ENCODE measurements at places on chromosomes 2 and 18.

- DNase-seq, result no peak
Observed at GRCh38 chr2:215358891-215359575, 47.2 kb downstream of the ATIC start.

DNA sequence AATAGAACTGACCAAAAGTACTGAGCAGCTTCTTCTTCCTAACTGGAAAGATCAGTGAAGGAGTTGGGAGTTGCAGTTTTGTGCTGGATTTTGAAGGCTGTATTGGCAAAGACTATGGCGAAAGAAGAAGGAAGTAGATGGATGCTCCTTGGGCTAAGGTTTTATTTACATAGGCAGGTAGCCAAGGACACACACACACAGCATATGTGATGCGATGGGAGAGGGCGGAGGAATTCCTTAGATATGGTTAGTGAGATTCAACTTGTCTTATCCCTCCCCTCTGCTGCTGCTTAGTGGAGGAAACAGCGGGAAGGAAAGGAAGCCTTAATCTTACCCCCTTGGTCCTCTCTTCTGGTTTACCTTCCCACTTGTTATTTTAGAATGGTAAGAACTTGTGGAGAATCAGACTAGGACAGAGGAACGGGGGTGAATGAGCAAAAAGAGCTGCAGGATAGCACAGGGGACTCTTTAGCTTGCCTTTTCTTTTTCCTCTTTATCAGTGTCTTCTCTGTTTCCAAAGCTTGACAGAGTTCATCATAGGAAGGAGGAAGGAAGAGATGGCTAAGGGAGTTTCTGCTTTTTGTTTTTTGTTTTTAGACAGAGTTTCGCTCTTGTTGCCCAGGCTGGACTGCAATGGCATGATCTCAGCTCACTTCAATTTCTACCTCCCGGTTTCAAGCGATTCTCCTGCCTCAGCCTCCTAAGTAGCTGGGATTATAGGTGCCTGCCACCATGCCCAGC is 87.9 kb downstream of the OSBPL6 start:
- DNase-seq, result peak; percentile 54

GRCh38 chr2:46569061-46569560 is 89.7 kb downstream of the TMEM247 start:
- DNase-seq, result peak; percentile 90

GRCh38 chr2:232275670-232276069 is 102.9 kb upstream of the ALPP start:
- DNase-seq, result no peak

DNA sequence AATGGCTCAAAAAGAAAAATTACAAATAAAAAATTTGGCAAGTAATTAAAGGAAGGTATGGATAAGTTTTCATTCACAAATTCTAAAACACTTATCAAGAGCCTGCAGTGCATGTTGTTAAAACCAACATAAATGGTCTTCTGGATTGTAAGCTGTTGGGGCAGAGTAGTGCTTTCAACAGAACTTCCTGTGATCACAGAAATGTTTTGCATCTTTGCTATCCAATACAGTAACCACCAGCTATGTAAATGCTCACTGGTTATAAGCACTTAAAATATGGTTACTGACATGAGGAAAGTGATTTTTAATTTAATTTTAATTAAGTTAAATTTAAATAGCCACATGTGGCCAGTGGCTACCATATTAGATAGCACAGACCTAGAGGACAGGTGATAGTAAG is 133.1 kb downstream of the NBAS start:
- DNase-seq, result no peak

DNA sequence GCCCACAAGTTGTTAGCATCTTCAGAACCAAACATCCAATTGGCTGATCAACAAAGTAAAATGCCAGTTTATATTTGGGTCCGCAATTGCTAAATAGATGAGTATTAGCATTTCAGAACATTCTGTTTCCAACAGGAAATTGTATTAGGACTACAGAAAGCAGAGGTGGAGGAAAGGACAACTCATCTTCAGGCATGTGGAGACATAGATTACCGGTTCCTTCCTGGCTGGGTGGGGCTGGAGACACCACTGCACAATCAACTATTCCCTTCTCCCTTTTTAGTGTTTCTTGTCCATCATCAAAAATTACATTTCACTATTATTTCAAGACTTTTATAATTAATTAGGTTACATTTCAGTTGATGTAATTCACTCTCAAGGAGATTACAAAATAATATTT is 83.8 kb downstream of the ADAM23 start:
- DNase-seq, result no peak

GRCh38 chr2:100809506-100809905 is 10.4 kb upstream of the NPAS2 start:
- no peak for DNase-seq

DNA sequence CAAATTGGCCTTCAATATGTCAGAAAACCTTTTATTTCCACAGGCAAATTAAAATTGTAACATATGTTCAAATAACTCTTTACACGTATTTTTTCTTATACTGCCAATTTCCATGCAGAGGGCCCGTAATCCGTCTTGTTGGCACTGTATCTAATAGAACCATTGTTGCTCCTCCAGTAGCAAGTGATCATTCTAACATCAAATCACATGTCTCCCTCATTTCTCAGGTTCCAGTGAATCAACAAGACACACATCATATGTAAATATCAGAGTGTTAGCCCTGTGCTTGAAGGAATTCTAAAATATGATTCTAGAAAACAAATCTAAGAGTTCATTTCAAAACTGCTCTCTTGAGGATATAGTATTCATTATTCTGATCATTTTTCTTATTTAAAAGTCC is 834.3 kb downstream of the LRRTM4 start:
- no peak for DNase-seq

DNA sequence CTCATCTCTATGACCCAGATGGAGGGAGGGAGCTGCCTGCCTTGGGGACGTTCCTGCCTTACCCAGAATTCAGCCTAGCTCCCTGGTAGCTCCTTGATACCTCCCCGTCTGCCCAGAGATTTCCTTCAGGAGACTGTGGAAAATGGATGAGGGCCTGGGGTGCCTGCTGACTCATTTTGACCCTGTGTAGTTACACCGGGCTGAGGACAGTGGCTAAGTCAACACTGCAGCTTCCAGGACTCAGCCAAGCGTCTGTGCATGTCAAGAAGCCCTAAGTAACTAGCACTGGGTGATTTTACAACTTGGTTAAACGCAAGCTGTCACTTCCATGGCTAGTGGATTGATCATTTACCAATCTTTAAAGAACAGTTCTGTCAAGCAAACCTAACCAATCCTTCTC is 23.3 kb upstream of the EPAS1 start:
- no peak for DNase-seq

DNA sequence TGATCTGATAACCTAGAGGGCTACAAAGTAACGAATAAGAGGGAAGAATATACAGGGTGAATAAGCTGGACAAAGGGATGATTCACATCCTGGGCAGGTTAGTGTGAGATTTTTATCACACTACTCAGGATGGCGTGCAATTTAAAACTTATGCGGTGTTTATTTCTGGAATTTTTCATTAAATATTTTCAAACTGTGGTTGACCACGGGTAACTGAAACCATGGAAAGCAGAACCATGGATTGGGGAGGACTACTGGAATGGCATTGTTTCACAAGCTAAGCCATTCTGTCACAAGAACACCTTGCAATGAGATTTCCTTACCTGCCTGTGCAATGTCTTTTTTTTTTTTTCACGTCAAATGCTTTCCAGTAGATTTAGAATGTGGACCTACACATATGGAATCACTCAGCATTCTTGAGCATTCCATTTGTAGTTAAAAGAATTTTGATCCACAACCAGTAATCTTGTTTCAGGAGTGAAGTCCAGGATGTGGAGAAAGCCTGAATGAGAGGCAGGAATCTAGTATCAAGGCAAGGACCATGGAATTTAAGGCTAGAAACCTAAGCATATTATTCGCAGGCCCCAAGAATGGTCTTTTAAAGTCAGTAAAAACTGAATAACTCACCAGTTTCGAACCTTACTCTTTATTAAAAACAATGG is 8.0 kb upstream of the CDK15 start:
- DNase-seq, result no peak

GRCh38 chr2:61538920-61539520 is 864 bp upstream of the XPO1 start:
- DNase-seq, result peak; percentile 47

- DNase-seq, result no peak
Observed at GRCh38 chr2:120570546-120570945, 165.1 kb upstream of the GLI2 start.

- DNase-seq, result no peak
Observed at GRCh38 chr18:26901020-26901419, 35.5 kb upstream of the AQP4 start.
